ENCODE measurements at places on chromosomes 6 and 20. TPM values are rescaled to one million over a fixed set of nuclear protein-coding genes. Genes with fewer than 3 reads are reported as not detected.

Gene TUBB2B
- polyA plus RNA-seq = 4.7 TPM

Gene PRL
- not detected for polyA plus RNA-seq

Gene HLA-F
- 43.4 TPM for polyA plus RNA-seq

Gene TCP11
- not detected for polyA plus RNA-seq

Gene SRSF3
- 211 TPM for polyA plus RNA-seq

Gene DEF6
- polyA plus RNA-seq = 8.6 TPM

Gene CSNK2A1
- polyA plus RNA-seq = 37.1 TPM

Gene SLC22A16
- polyA plus RNA-seq = 0.08 TPM

Gene PACRG
- polyA plus RNA-seq = 0.34 TPM

Gene CLVS2
- polyA plus RNA-seq = not detected

Gene ASIP
- polyA plus RNA-seq = 0.39 TPM

Gene STMND1
- not detected for polyA plus RNA-seq

Gene COL20A1
- not detected for polyA plus RNA-seq

Gene NRSN1
- 0.06 TPM for polyA plus RNA-seq

Gene ADGB
- polyA plus RNA-seq = not detected

Gene COQ3
- 4.8 TPM for polyA plus RNA-seq

Gene MAP1LC3A
- polyA plus RNA-seq = 78.1 TPM

Gene MSH5
- 2.4 TPM for polyA plus RNA-seq

Gene GCNT2
- 0.86 TPM for polyA plus RNA-seq

Gene BMP5
- polyA plus RNA-seq = 0.09 TPM

Gene SLC35A1
- 9.8 TPM for polyA plus RNA-seq

Gene EEF1A2
- 1.2 TPM for polyA plus RNA-seq

Gene ACSS1
- 9.1 TPM for polyA plus RNA-seq

Gene FAM83B
- 0.51 TPM for polyA plus RNA-seq

Gene MMP24OS
- 57.9 TPM for polyA plus RNA-seq

Gene TSPYL4
- 6.1 TPM for polyA plus RNA-seq

All from adipose tissue (tissue), 3 donors.